H7 (cell line): ENCODE measurements at places on chromosomes 12 and 14. TPM values are rescaled to one million over a fixed set of nuclear protein-coding genes. Genes with fewer than 3 reads are reported as not detected.

TAS2R8 gene
- total RNA-seq, result not detected in 2 replicates

YARS2 gene
- total RNA-seq, result 72.7 and 85.8 TPM in 2 replicates

SDR9C7 gene
- 0.28 TPM in 1 of 2 replicates, not detected in the other for total RNA-seq

CCND2 gene
- total RNA-seq, result 136 and 201 TPM in 2 replicates

MUCL1 gene
- total RNA-seq, result not detected in 2 replicates

KRT73 gene
- not detected in 2 replicates for total RNA-seq

MYO1A gene
- 0.24 and 0.59 TPM in 2 replicates for total RNA-seq

GTF2H3 gene
- total RNA-seq, result 40.4 and 42.7 TPM in 2 replicates

RTL1 gene
- total RNA-seq, result not detected in 2 replicates

CCDC197 gene
- total RNA-seq, result not detected in 2 replicates
